ENCODE measurements at places on chromosomes 6 and 20.
A peak's percentile ranks its signal among the peaks of the same experiment; 100 is the strongest.

DNA sequence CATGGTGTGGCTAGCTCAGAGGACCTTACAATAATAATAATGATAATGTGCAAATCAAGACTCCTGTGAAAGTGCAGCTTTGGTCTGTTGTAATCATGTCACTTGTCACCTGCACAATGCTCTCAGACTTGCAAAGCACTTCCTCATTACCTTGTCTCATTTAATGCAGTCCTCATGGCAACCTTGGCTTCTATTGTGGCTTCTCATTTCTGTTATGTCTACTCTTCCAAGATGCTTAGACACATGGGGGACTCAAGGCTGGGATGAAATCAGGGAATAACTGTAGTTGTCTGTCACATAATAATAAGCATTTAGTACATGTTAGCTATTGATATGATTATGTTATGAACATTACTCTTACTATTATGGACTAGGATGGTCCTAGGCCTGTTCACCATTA, 484.2 kb downstream of the PTPRT start:
- no peak for DNase-seq

DNA sequence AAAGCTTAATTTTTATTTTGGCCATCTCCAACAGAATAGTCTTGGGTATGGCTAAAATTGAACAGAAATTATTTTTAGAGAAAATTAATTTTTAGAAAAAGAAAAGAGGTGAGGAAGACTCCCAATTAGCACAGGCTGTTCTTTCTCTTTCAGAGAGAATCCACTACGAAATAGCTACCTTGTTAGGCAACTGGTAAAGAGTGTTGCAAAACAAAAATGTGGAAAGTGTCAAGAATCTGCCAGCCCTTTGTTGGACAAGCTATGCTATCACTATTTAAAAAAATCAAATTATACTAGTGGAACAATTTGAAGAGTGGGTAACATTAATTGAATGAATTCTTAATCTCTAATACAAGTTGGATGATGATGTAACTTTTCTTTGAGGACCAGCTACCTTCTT, 19.2 kb upstream of the ZSCAN9 start:
- no peak for DNase-seq

GRCh38 chr20:15708984-15709598, 864.2 kb downstream of the KIF16B start:
- peak; percentile 42 for DNase-seq

DNA sequence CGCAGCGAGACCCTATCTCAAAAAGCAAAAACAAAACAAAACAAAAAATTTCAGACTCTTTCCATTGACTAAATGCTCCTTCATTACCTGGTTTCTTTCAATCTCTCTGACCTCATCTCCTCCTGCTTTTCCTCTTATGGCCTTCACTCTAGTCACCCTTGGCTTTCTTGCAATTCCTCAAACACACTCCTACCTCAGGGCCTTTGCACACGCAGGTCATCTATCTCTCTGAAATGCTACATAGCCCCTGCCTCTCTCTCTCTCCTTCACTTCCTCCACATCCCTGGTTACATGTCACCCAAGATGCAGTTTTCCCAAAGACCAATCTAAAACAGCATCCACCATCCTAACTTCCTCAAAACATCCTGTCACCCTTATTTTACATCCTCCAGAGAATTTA, 96.8 kb downstream of the PREX1 start:
- DNase-seq: no peak

- DNase-seq: no peak
Measured at GRCh38 chr6:28081486-28081751, 1.1 kb downstream of the ZNF165 start.

DNA sequence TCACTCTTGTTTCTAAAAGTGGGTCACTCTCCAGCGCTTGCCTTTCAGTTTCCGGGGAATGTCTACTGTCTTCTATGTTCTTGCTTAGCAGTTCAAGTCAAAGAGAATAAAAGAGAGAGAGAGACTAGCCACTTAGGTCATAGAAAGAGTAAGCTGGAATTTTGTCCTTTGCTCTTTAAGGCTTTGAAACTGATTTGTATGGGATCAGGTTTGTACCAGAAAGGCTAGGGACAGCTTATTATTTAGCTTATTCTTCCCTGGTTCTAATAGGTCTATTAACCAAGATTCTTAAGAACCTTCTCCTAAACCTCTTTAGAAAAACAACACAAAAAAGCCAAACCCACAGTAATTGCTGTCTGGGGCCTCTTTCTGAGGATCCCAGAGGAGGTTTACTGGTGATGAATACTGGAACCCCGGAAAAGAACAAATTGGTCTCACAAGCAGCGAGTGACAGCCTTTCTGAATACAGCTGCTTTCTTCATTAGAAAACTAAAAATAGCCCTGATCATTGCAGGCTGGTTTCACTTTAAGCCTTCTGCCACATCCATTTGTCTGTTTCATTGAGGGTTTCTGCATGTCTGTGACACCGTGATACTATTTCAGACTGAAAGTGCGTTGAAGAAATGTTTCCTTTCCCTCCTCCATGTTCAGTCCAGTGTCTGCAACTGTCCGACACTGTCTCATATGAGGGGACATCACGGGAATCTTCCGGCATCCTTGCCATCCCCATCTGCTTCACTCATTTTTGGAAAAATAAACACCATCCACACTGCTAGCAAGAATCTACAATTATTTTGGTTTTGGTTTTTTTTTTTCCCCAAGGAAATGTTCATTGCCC, 75.1 kb upstream of the ATXN1 start:
- DNase-seq: no peak

GRCh38 chr6:15290962-15291704, 45.3 kb downstream of the JARID2 start:
- no peak for DNase-seq

GRCh38 chr6:16824845-16825685, 63.8 kb upstream of the ATXN1 start:
- no peak for DNase-seq

- DNase-seq: peak; percentile 42
Measured at GRCh38 chr6:101806241-101806640, 412.7 kb downstream of the GRIK2 start.

DNA sequence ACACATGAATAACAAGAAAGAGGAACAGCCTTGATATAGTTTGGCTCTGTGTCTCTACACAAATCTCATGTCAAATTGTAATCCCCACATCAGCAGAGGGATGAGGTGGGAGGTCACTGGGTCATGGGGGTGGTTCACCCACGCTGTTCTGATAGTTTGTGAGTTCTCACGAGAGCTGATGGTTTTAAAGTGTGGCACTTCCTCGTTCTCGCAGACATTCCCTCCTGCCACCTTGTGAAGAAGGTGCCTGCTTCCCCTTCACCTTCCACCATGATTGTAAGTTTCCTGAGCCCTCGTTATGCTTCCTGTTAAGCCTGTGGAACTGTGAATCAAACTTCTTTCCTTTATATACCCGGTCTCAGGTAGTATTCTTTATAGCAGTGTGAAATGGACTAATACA, 13.1 kb downstream of the SRPK1 start:
- no peak for DNase-seq

- no peak for DNase-seq
Measured at GRCh38 chr6:140636271-140636907, 1261.9 kb upstream of the CITED2 start.

- peak; percentile 23 for DNase-seq
Measured at GRCh38 chr6:74343804-74344203, 647.8 kb downstream of the CD109 start.

DNA sequence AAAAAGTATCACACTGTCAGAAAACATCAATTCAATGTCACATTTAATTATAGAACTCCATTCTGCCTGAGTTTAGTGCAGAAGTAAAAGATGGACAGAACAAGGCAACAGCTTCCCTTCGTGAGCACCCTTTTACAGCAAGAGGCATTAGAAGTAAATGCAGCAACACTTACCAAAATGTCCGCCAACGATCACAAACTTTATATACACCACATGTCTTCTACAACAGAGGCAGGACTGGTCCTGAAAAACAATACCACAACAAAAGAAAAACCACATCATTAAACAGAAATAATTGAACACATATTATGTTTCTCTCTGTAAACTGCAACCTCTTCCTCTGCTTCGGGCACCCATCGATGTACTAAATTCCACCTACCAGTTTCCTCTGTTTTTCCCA, 92.9 kb downstream of the FYN start:
- DNase-seq: no peak

- DNase-seq: no peak
Measured at GRCh38 chr6:144395014-144395413, 109.9 kb downstream of the UTRN start.

GRCh38 chr6:157263881-157264397, 59.4 kb downstream of the TMEM242 start:
- DNase-seq: no peak

- DNase-seq: no peak
Measured at GRCh38 chr6:110042670-110043296, 64.7 kb downstream of the GPR6 start.

DNA sequence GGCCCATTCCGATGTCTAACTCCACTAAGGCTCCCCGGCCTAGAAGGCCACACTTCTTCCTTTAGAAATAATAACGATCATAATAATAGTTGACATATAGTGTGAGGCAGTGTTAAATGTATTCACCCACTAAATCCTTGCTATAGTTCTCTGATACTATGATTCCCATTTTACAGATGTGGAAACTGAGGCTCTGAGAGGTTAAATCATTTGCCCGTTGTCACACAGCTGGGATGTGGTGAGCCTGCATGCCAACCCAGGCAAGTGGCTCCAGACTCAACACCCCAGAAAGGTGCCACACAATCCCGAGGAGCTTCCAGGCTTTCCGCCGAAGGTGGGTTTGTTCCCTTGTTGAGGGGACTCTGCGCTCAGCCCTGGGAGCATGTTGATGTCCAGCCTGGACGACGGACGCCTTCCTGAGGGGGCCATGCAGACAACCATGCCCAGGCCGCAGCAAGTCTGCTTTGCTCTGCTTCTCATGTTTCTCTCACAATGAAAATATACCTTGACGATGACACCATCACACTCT, 104.6 kb upstream of the CDYL start:
- DNase-seq: no peak

- no peak for DNase-seq
Measured at GRCh38 chr6:81969814-81970213, 217.3 kb upstream of the TENT5A start.

GRCh38 chr6:80940976-80941375, 811.5 kb downstream of the TENT5A start:
- DNase-seq: no peak

DNA sequence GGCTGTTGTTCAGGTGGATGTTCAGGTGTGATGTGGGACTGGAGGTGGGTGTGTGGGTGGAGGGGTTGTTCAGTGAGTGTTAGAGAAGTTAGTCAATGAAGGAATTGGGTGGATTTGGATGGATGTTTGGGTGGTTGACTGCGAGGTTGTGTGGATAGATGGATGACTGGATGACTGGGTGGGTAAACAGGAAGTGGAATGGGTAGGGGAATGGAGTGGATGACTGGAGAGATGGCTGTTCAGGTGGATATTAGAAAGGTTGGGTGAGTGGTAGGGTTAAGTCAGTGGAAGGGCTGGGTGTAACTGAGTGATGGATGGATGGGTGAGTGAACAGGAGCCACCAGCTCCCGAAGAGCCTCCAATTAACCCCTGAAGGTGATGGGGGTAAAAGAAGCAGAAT, 27.9 kb downstream of the JPH2 start:
- DNase-seq: no peak

- DNase-seq: no peak
Measured at GRCh38 chr6:11878735-11879134, 100.1 kb upstream of the ADTRP start.

- no peak for DNase-seq
Measured at GRCh38 chr6:17632934-17633333, 32.8 kb downstream of the FAM8A1 start.

GRCh38 chr6:147255948-147256674, 51.9 kb downstream of the STXBP5 start:
- DNase-seq: no peak

GRCh38 chr20:36132802-36133211, 21.7 kb upstream of the EPB41L1 start:
- DNase-seq: no peak

GRCh38 chr6:135531954-135532490, 34.5 kb upstream of the AHI1 start:
- DNase-seq: no peak

- DNase-seq: no peak
Measured at GRCh38 chr6:170206851-170207431, 83.9 kb downstream of the DLL1 start.

GRCh38 chr20:24873025-24873620, 75.9 kb upstream of the CST7 start:
- DNase-seq: no peak

DNA sequence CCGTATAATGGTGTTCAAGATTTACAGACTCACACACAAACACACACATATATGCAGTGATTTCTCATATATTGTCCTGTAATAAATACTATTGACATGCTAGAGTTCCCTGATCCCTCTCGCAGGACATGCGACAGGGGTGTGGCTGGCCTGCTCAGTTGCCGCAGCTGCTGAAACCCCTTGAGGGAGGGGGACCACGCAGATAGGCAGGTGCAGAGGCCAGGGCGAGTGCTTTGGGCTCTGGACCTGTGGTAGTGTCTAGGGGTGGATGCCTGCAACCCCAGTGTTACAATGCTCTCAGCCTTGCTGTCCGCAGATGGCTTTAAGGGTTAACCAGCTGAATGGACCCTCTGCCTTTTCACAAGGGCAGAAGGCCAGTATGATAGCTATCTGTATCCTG, 706.2 kb downstream of the EYS start:
- no peak for DNase-seq

GRCh38 chr6:4942673-4943009, 61.2 kb downstream of the RPP40 start:
- no peak for DNase-seq

- no peak for DNase-seq
Measured at GRCh38 chr20:31934968-31935764, 16.7 kb downstream of the PDRG1 start.

DNA sequence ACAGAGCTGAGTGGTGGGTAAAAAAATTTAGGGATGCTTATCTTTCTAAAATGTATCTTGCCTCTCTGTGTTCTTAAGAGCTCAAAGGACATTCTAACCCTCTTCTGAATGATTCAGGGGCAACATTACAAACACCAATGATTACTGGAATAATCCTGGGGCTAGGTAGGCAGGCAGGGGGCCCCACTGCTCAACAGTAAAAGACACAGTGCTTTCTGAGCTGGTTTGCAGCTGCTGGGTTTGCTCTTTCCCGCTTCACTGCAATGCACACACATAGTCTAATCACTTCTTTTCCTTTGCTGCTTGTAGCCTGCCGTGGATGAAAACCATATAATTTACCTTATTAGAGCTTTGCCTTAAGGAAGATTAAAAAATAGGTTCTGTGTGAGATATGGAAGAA, 23.9 kb downstream of the CLDN20 start:
- DNase-seq: no peak

DNA sequence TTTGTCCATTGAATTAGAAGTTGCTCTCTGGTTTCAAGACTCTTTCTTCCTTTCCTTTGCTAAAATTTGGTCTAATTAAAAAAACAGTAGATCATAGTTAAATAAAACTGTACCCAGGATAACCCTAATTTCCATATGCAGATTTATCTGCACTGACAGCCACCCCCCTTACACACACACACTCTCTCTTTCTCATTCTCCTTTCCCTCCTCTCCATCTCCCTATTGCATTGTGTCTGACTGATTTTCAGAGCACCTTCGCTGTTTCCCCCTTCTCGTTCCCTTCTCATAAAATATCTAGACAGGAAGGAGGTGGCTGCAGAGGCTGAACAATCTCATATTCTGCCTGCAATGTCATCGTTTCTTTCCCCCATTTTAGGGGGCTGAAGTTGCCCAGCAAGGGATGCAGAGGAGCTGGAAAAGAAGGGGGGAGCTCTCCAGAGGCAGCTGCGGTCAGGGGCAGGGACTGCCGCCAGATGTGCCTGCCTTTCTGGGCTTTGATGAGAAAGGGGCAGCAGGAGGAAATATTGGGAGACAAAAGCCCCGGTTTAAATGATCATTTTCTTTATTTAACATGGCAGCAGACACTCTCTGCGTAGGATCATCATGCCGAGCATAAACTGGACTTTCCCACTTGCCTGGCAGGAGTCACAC, 22.5 kb upstream of the MMS22L start:
- no peak for DNase-seq

Data from epithelial cell of esophagus (primary cell).